ENCODE measurements at places on chromosomes 6 and 20.

- DNase-seq: no peak
Measured at GRCh38 chr20:19438488-19438887, 226.0 kb downstream of the SLC24A3 start.

- no peak for DNase-seq
Measured at GRCh38 chr6:34370361-34370760, 22.1 kb downstream of the NUDT3 start.

DNA sequence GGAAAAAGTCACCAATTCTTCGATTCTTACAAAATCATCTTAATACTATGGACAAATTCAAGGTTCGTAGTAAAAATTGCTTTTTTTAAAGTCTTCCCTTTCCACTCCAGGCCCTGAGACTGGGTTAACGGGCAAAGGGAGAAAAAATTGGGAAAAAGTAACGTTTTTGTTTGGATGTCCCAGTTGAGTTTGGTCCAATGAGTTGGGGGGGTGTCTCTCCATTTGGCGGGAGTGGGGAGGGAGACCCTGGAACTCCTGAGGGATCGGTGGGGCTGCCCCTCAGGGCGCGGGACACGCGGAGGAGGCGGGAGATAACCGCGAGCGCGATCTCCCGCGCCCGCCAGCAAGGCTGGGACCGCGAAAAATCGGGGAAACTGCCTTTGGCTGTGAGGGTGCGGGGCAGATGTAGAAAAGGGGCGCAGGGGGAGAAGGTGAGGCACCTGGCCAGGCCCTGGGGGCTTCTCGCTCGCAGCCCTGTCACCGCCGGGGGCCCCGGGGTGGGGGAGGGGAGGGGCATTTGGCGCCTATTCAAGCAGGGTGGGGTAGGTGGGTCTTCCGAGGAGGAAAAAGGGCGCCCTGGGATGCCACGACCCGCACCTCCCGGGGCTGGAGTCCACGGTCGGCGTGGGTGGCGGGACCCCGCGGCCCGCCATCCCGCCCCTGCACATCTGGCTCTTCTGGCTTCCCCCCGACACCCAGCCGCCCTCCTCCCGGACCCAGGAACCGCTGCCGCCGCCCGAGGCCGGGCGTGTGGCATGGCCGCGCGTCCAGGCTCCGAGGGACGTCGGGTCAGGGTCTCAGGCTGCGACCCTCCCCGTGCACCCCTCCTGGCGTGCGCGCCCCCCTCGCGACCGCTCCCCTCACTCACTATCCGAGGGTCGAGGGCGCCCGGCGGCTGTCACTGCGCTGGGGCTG is 595 bp downstream of the FBXO5 start:
- DNase-seq: no peak

GRCh38 chr6:48222241-48222640 is 111.2 kb upstream of the PTCHD4 start:
- DNase-seq: peak; percentile 43

- no peak for DNase-seq
Measured at GRCh38 chr6:2531426-2532215, 219.1 kb downstream of the MYLK4 start.

DNA sequence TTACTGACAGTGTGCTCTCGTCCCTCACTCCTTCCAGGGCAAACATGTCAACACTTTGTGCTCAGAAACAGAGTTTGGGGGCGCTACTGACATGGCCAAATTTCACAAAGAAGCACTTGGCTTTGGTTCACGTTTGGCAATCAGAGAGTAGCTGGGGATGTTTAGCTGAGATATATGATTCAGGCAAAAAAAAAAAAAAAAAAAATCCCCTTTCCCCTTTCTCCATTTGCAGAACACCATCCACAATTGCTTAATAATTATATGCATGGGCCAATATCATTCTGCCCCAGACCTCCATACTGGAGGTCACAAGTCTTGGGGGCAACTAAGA is 128.4 kb upstream of the ADGRF1 start:
- no peak for DNase-seq

- DNase-seq: no peak
Measured at GRCh38 chr20:36499723-36500501, 41.4 kb upstream of the MYL9 start.

All from COR-L47 (cell line).